ENCODE measurements at places on chromosomes 16 and 17.

DNA sequence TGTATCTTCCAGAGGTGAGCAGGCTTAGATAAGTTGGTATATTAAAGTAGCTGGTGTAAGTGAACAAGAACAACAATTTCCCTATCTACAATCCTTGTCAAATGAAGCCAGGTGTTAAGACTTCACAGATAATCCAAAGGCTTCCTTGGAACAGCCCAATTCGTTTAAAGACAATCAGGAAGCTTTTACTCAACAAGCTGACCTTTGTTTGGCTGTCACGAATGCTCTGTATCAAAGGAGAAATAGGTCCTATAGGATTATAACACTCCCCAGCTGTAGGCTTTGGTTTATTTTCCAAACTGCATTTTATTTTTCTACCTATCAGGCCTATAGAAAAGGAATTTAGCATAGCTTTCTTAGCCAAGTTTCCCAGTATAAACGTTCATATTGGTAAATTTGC, 766.5 kb upstream of the GOT2 start:
- no peak for DNase-seq

DNA sequence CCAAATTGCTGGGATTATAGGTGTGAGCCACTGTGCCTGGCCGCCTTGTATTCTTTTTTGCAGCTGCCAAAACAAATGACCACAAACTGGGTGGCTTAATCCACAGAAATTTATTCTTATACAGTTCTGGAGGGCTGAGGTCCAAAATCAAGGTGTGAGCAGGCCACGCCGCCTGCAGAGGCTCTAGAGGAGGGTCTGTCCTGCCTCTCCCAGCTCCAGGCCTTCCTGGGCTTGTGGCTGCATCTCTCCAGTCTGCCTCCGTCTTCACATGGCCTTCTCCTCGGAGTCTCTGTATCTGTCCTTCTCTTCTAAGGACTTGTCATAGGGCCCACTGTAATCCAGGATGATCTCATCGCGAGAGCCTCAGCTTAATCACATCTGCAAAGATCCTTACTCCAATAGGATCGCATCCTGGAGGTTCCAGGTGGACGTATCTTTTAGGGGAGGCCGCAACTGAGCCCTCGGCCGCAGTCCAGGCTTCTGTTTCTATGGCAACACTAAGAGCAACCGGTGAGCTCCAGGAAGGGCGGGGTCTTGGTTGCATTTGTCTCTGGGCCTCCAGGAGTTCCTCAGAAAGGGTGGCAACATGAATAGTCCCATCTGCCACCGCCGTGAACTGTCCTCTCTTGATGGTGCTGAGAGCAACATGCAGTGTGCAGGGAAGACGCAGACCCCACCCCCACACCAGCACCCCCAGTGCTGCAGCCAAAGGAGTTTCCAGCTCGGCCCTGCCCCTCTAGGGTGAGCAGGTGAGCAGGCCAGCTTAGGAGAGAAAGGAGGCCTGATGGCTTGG, 29.5 kb upstream of the CREBBP start:
- no peak for DNase-seq

GRCh38 chr16:50136399-50136798, 16.7 kb upstream of the TENT4B start:
- DNase-seq: no peak

DNA sequence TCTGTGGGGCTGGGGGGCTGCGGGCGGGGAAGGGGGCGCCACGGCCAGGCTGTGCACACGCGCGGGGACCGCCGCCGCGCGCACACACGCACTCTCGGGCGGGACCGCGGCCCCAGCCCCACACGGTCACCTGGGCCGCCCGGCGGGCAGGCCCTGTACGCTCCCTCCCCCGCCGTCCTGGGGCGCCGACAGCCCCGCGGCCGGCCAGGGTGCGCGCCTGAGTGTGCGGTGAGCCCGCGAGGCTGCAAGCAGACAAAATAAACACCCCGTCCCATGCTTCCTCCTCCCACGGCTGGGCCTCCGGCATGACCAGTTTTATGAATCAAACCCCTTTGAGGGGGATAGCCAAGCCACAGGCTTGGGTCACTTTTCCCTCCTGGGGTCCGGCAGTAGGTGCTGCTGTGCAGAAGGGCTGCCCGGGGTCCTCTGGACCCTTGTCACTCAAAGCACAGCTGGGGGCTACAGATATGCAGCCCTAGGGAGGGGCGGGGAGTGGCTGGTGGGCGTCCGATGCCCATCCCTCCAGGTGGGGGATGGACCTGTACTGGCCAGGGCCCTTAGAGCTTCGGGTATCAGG, 441 bp downstream of the VASN start:
- DNase-seq: peak; percentile 45

DNA sequence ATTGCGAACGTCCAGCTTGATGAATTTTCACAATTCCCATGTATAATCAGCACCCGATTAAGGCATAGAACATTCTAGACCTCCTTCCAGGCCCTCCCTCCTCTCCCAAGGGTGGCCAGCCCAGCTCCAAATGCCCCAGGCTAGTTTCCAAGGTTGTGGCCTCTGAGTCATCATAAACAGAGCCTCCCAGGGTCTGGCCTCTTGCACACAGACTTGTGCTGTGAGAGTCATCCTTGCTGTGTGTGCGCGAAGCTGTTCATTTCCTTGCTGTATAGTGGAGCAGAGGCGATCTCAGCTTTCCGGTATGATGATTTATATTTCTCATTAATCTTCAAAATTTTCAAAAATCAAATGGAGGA, 20.5 kb upstream of the JPH3 start:
- peak; percentile 56 for DNase-seq

DNA sequence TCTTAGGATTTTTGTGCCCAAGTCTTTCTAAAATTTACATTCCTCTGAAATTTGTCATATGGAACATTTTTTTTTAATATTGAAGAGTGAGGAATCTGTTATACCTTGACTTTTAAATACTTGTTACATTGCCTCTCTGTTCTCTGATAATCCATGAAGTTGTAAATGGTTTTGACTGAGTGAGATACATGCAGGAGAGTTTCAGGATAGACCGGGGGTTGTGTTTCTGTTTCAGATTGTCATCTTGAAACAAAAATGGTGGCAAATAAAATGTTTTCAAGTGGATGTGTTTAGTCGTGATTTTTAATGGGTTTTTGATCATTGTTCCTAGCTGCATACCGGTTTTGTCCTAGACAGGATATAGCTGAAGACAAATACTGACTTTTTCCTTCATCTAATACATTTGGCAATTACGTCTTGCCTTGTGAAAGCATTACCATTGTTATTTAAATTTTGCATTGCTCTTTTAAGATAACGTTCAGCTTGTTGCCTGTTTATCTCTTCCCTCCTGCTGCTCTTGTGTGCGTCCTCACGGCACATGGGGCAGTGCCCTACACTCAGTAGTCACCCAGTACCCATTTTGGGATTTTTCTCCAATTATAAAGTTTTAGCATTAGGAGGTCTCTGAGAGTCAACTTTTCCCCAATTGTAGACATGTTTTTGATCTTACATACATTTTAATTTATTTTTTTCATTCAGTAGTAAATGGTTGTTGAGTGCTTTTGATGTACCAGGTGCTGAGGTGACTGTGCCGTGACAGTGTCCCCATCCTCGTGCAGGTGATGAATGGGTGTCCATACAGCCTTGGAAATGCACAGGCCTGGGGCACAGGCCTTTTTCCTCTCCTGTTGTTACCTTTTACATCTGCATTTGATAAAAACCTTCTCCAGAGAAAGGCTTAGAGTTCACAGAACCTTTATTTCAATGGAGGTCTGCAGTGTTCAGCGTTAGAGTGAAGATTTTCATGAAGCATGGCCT, 169.9 kb downstream of the MSI2 start:
- peak; percentile 9 for DNase-seq

DNA sequence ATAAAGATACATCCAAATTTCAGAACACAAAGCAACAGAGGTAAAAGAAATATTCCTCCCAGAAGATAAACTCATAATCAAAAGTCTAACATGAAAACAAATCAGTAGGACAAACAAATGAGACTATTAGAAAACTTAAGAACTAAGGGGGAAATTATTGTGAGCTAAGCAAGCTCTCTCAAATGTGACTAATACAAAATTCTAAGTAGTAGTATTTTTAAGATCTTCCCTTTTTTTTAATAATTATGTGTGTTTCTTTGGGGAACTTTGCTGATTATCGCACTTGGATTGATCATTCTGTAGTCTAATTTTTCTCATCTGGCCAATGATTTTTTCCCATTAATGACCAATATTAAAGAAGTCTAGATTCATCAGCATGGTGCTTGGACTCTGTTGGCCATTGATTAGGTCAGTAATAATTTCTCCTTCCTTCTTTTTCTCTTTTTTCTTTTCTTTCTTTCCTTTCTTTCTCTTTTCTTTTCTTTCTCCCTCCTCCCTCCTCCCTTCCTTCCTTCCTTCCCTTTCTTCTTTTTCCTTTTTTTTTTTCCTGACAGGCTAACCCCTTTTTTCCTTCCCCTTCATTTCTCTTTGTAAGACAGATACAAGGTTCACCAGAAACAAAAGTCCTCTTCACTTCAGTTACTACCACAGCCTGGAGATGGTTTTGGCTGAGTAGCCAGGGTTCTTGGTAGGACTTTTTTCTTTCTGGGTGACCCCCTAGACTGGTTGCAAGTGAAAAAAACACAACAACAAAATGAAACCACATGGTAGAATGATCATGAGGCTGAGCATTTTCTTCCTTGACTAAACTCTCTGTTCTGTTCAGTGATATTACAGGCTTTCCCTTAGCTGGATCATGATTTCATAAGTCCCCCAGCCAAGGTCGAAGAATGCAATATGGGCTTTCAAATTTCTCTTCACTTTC, 2.9 kb upstream of the ABCA6 start:
- DNase-seq: no peak
